ENCODE measurements at places on chromosomes 3 and 15. TPM values are rescaled to one million over a fixed set of nuclear protein-coding genes. Genes with fewer than 3 reads are reported as not detected.

Gene EPHB3
- total RNA-seq = 45.3 TPM

Gene XCR1
- 0.35 TPM for total RNA-seq

Gene CPLX3
- total RNA-seq = not detected

Gene ARPIN
- 21.7 TPM for total RNA-seq

Gene SAMMSON
- total RNA-seq = not detected

Gene ONECUT1
- total RNA-seq = not detected

Gene GOLGA6B
- total RNA-seq = 0.23 TPM

Gene NPTN
- total RNA-seq = 154 TPM

Gene CADM2
- 7.1 TPM for total RNA-seq

Gene SLC12A1
- 578 TPM for total RNA-seq

Measured in metanephros (tissue), 2 donors.